Fibroblast of skin of scalp (primary cell): ENCODE measurements at places on chromosomes 1 and 21.

DNA sequence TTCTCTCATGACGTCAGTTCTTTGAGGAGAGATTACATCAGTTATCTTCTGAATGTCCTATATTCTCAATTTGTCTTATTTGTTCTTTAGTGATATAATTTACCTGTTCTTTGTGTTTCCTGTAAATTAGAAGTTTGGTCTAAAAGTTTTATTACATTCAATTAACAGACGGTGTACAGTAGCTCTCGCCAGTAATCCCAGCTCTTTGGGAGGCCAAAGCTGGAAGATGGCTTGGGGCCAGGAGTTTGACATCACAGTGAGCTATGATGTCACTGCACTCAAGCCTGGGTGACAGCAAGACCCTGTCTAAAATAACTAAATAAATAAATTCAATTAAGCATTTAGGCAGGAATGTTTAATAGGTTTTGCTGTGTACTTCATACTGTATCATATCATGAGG is 25.3 kb upstream of the IPP start:
- DNase-seq = no peak

DNA sequence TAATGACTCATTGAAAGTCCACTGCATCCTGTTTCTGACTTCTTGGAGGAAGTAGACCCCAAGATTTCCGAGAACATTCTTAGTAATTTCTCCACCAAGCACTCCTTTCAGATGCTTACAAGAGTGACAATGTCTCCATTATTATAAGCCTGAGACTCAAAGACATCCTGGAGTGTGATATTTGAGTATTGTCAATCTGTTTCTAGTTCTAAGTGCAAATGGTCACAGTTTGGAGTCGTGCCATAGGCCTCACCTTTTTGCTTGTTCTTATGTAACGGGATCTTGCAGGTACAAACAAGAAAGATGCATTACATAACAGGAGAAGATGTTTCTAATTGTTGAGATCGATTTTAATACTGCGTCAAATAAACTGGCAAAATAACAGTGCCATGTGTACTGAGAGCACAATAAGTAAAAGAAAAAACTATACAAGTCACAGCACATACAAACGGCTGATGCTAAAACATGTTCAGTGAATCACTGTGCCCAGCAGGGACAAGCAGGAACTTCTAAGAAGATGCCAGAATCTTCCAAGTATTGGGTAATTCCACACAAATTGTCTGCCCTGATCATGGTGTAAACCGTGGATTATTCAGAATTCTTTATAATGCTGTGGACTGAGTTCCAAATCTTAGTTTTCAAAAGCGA is 54.1 kb downstream of the CD2 start:
- DNase-seq = no peak

- peak; percentile 84 for DNase-seq
These were observed 15.1 kb downstream of the SH2D2A start for GRCh38 chr1:156801409-156802121.

- no peak for DNase-seq
These were observed 15.5 kb downstream of the RNF220 start for GRCh38 chr1:44420535-44420934.

- DNase-seq = no peak
These were observed 88.8 kb upstream of the TTC34 start for GRCh38 chr1:2890221-2890850.

- DNase-seq = no peak
These were observed 53.2 kb downstream of the TRIM33 start for GRCh38 chr1:114457675-114458236.

- DNase-seq = no peak
These were observed 26.9 kb upstream of the GPR88 start for GRCh38 chr1:100511058-100511457.

- no peak for DNase-seq
These were observed 49.3 kb downstream of the TGFB2 start for GRCh38 chr1:218394416-218394815.

- DNase-seq = no peak
These were observed 21.9 kb upstream of the PIK3CD start for GRCh38 chr1:9629445-9630201.

DNA sequence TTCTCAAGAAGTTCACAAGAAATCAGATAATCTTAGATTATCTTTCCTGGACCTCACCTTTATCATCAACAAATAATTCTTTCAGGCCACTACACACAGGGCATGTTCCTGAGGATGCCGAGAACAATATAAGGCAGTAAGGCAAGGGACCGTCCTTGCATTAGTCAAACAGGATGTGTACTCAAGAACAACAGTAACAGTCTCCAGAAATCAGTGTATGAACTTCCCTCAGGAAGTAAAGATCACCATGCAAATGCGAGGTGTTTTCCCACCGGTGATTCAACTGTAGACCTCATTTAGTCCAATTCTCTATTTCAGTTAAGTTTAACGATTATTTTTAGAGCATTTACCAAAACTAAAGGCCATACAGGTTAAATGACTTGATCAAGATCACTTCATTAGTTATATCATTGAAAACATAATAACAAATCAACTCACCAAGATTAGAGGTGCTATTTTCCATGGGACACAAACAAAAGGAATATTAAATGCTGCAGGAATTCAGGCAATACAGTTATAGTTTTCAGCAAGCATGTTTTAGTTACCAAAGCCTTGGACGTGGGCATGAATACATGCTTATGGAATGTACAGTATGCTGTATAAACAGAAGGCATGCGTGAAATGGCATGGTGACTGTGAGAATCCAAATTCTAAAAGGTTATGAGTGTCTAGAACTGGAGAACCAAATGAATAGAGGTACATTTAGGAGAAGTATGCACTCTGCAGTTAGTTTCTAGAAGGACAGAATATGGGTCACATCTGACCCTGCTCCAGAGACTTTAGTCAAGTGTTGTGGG is 145.2 kb downstream of the TNR start:
- DNase-seq = peak; percentile 62

DNA sequence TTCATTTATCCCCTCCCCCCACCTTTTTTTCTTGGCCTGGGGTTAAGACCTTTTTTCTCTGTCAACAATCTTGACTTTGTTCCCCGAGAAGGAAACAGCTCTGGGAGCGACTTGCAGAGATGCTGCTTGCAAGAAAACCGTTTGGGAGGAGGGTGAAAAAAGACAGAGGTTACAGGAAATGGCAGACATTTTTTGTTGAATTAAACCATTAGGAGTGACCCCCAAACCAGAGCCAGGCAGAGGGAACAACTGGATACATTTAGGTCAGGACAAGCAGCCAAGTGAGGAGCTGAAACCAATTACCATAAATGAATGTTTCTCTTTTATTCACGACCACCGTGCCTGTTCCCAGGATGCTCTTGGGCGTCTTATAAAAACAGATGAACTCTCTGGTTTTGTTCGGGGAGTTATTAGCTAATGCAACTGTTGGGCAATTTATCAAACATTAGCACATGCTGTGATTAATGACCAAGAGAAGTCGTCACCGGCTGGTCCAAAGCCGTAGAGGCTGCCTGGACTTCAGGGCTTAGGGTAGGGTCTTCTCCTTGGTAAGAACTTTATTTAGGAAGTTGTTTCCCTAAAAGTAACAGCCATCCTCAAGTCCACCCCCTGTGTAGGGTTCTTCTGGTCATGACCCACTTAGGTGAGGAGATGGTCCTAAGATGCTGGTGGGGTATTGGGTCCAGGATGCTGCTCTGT is 141.0 kb downstream of the FOXD2 start:
- peak; percentile 43 for DNase-seq

DNA sequence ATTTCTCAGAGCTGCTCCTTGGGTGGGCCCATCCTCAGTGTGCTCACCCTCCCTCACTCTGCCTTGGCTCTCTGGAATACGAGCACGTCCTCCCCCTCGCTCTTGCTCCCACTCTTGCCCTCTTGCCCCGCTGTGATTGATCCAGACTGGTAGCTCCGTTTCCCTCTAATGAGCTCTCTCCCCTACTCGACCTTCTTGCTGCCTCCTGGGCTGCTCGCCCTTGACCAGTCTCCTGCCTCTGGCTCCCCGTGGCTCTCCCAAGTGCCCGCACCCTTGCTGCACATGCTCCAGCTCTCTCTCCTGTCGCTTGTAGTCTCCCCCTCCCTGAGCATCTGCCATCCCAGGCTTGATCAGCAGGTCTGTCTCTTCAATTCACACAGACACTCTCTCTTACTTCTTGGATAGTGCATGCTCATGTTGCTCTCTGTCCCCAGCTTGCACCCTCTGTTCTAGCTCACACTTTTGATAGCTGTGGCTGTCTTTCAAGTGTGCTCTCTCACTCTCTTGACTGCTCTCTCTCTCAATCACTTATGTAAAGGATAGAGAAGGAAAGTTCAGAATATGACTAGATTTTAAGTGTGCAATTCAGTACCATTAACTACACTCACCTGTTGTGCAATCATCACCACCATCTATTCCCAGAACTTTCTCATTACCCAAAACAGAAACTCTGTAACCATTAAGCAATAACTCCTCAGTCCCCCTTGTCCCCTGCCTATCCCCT is 51.1 kb downstream of the PHC2 start:
- DNase-seq = no peak

GRCh38 chr1:243595527-243596210 is 254.4 kb downstream of the AKT3 start:
- DNase-seq = peak; percentile 44

DNA sequence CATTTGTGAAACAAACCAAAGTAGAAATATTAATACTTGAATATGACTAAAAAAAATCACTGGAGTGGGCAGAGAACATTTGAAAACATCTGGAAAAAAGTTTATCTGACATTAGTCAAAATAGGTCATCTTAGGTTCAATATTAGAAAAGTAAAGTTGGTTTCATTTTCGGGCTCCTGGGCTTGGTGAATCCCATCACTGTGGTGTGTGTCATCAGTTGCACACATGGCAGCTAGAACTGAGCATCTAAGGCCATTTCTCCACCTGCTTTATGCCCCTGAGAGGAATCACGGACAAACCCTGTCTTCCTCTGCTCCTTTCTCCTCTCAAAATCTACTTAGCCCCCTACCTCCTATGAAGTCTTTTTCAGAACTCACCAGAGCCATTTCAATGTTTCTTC is 5.4 kb downstream of the HSD11B1 start:
- DNase-seq = no peak

DNA sequence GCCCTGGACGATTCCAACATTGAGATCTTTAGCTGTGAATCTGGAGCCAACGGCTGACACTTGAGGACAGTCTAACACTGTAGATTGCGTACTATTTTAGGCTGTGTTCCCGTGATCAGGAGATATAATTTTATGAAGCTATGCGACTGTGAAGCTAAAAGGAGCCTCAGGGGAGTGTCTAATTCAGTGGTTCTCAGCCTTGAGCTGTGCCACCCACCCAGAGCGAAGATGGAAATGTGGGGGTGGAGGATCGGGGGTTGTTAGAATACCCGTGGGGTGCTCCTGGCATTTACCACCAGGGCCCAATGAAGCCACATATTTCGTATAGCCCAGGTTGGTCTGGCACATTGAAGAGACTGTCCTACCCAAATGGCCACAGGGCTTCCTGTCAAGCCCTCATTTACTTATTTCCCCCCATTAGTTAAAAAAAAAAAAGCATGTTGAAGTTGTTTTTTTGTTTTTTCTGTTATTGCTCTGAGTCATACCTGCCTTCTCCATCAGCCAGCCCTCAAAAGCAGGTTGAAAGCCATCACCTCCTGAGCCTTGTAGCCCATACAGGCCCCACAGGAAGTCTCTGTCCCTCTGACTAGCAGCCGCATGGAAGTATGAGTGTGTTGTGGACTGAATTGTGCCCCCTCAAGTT is 141.7 kb downstream of the GALNT2 start:
- no peak for DNase-seq

DNA sequence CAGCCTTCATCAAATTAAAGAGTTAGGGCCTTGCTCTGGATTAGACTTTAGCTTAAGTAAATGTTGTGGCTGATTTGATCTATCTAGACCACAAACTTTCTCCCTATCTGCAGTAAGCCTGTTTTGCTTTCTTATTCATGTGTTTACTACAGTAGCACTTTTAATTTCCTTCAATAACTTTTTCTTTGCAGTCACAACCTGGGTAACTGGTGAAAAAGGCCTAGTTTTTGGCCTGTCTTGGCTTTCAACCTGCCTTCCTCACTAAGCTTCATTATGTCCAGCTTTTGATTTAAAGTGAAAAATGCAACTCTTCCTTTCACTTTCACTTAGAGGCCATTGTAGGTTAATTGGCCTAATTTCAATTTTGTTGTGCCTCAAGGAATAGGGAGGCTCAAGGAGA is 12.5 kb upstream of the LPGAT1 start:
- no peak for DNase-seq

DNA sequence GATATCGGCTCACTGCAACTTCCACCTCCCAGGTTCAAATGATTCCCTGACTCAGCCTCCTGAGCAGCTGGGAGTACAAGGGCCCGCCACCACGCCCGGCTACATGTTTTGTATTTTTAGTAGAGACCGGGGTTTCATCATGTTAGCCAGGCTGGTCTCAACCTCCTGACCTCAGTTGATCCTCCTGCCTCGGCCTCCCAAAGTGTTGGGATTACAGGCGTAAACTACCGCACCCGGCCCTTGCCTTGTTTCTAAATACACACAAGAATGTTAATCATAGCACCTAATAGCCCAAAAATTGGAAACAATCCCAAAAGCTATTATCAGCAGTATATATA is 1.2 kb upstream of the MSTO1 start:
- no peak for DNase-seq

DNA sequence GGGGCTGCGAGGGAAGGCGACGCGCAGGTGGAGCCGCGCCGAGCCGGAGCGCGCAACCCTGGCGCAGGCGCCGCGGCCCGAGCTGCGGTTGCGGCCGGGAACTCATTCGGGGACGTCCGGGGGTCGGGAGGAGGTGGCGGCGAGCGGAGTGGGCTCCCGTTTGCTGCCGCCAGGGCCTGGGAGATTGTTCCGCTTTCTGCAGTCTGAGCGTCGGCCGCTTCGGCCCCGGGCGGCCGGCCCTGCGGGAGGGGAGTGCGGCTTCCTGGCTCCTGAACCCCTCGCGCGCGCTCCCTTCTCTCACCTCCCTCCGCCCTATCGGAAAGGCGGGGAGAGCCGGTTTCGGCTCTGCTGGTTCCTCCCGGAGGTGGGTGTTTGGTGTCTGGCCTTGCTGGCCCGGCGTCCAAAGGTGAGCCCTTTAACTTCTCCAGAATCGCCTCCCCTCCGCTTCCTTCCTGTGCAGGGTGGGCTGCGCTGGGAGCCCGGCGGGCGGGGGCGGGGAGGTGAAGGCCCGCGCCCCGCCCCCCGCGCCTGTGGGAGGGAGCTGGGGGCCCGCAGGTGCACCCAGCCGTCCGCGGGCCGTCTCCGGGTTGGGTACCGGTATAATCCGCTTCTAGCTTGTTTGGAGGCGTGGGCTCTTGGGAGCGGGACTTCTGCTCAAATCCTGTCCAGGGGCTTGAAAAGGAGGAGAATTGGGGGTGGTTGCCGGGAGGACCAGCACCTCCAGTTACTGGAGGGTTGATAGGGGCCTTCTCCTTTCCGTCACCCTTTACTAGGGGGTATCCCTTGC is 683 bp downstream of the LRRC8D start:
- DNase-seq = peak; percentile 24

- no peak for DNase-seq
These were observed 163.6 kb downstream of the RERE start for GRCh38 chr1:8653878-8654277.

GRCh38 chr1:241637046-241637590 is 3.1 kb downstream of the CHML start:
- peak; percentile 40 for DNase-seq

- no peak for DNase-seq
These were observed 268.7 kb upstream of the BEND5 start for GRCh38 chr1:49045371-49045770.
